ENCODE measurements at places on chromosomes 6 and 20.

- no peak for DNase-seq
Observed at GRCh38 chr20:17822039-17822438, 122.3 kb downstream of the BANF2 start.

DNA sequence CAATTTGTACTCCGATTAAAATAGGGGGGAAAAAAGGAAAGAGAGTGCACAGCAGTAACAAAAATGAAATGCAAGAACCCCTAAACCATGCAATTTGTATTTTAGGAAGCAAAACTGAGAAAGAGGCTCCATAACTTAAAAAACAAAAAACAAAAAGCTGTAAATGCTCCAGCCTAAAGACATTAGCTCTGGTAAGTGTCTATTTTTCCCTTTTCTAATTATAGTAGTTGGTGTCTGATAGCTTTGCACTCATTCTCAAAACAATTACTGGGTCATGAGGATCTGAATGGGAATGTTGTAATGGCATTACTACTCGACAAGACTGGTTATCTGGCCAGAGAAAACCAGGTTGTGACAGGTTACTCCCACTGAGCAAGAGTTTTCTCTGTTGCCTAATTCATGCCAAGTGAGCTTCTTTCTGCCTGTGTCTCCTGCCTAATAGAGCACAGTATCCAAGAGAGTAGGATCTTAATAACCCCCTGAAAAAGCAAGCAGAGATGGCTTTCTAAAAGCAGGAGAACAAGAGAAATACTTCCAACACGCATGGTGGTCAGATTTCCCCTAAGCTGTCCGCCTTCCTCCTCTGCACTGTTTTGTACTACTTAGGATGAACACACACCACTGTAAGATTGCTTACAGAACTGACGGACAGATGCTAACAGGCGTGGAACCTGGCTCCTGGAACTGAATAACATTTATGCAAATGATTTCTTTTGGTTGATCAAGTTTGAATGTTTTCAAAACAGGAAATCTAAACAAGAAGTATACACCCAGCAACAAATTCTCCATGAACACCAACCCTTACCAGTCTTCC, 86.4 kb downstream of the FKBP5 start:
- peak; percentile 34 for DNase-seq

- DNase-seq = no peak
Observed at GRCh38 chr6:68233623-68234022, 401.5 kb upstream of the ADGRB3 start.

DNA sequence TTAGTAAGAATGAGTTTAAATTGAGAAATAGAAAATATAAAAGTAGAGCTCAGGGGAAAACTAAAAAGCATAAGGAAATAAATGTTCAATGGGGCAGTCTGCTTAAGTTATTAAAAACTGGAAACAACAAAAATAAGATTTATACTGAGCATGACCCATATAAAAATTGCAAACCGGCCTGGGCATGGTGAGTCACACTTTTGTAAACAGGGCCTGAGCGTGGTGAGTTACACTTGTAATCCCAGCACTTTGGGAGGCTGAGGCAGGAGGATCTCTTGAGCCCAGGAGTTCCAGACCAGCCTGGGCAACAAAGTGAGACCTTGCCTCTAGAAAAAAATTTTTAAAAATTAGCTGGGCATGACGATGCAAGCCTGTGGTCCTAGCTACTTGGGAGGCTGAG, 74.6 kb downstream of the TMEM244 start:
- DNase-seq = no peak

- DNase-seq = no peak
Observed at GRCh38 chr20:42380287-42380686, 762.1 kb upstream of the CHD6 start.

DNA sequence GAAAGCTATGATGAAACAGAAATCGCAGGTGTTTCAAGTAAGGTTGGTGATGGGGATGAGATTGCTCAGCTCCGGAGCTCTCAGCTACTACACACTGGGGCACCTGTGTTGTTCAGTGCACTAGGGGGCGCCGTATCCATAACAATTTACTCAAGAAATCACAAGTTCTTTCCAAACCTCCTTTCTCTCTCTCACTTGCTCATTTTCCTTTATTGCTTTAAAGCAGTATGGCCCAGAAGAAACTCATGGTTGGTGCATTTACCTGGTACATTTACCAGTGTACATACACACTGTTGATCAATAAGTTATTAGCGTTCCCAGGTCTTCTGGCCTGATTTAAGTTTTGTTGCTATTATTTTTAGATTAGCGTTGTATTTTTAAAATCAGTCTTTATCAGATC, 235.2 kb upstream of the TAB2 start:
- peak; percentile 88 for DNase-seq

GRCh38 chr20:23488996-23489395, 1.9 kb upstream of the CST8 start:
- no peak for DNase-seq

- no peak for DNase-seq
Observed at GRCh38 chr6:64803470-64804166, 903.4 kb downstream of the EYS start.
